Progenitor cell of endocrine pancreas (in vitro differentiated cells): ENCODE measurements at places on chromosomes 3 and 15. TPM values are rescaled to one million over a fixed set of nuclear protein-coding genes. Genes with fewer than 3 reads are reported as not detected.

The GOLGB1 gene
- 63.0 and 72.8 TPM in 2 replicates for total RNA-seq

The SAMD7 gene
- total RNA-seq: not detected in 2 replicates

The PLSCR2 gene
- 0.44 TPM in 1 of 2 replicates, not detected in the other for total RNA-seq

The ARPC4 gene
- 129 and 135 TPM in 2 replicates for total RNA-seq

The BCHE gene
- total RNA-seq: 1.1 and 2.1 TPM in 2 replicates

The OR5K2 gene
- total RNA-seq: not detected in 2 replicates

The MITF gene
- total RNA-seq: 15.7 and 19.4 TPM in 2 replicates

The OXTR gene
- 3.0 and 3.1 TPM in 2 replicates for total RNA-seq

DNA sequence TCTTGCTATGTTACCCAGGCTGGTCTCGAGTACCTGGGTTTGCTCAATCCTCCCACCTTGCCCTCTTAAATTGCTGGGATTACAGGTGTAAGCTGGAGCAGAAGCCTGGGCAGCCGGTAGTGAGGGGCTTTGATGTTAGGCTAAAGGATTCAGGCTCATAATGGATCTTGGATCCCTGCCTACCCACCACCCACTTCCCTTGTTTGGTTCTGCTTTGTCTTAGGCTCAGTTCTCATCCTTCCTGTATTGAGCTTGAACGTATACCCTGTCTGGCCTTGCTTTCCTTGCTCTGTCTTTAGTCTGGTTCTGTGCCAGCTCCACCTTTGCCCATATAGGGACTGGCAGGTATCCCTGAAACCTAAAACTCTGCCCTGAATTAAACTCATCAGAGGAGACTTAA, 1.7 kb downstream of the PPCDC start:
- no peak for DNase-seq

- DNase-seq: no peak
These were observed 108.9 kb downstream of the EDEM1 start for GRCh38 chr3:5296362-5296761.

- no peak for DNase-seq
These were observed 711.8 kb upstream of the UBE2E2 start for GRCh38 chr3:22491344-22491743.

DNA sequence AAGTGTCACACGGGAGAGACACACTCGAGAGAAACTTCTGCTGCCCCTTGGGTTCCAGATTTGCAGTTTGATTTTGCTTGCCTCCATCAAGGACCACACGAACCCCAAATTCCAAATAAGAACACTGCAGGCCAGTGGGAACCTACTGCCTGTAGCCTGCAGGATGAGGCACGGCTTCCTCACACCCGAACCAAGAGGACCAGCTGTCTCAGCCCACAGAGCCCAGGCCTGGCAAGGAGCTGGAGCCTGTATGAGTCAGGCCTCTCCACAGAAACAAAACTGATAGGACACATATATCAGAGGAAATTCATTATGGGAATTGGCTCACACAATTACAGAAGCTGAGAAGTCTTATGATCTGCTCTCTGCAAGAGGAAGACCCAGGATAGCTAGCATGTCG, 188.1 kb upstream of the NSMCE3 start:
- DNase-seq: no peak

GRCh38 chr15:43285609-43286037, 18.9 kb upstream of the TGM5 start:
- no peak for DNase-seq

DNA sequence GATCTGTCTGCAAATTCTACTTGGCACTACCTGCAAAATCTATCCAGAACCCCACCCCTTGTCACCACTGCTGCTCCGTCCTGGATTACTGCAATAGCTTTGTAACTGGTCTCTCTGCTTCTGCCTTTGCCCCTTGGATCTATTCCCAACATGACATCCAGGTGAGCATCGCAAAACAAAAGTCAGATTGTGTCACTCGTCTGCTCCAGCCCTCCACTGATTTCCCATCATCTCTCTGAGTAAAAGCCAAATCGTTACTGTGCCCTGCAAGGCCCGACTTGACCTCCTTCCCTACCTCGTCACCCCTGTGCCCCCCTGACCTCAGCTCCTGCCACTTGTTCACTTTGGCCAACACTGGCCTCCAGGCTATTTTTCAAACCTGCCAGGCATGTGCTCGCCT, 9.4 kb downstream of the SPTBN5 start:
- DNase-seq: no peak

DNA sequence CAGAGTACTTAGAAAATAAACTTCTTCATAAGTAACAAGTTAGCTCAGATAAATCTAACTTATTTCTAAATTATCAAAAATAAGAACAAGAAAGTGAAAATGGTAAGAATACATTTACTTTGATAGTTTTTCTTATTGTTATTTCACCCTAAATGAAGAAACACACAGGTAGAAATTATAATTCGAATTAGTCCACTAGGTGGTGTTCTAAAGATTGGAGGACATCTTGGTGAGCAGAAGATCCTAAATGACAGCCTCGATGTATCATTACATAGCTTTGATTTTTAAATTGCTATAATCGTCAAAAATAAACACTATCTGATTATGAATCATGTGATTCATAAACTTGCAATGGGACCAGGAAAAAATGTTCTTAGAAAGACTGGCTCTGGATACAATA, 280.8 kb upstream of the UBE2E2 start:
- no peak for DNase-seq

GRCh38 chr15:66772604-66773128, 70.6 kb downstream of the SMAD6 start:
- DNase-seq: no peak

GRCh38 chr15:63018639-63019038, 23.9 kb upstream of the TPM1 start:
- DNase-seq: no peak

GRCh38 chr3:10466186-10466585, 39.2 kb downstream of the ATP2B2 start:
- DNase-seq: no peak

- DNase-seq: no peak
These were observed 601 bp upstream of the HYAL2 start for GRCh38 chr3:50323092-50323600.

- no peak for DNase-seq
These were observed 205.0 kb downstream of the RPLP1 start for GRCh38 chr15:69657626-69658025.

DNA sequence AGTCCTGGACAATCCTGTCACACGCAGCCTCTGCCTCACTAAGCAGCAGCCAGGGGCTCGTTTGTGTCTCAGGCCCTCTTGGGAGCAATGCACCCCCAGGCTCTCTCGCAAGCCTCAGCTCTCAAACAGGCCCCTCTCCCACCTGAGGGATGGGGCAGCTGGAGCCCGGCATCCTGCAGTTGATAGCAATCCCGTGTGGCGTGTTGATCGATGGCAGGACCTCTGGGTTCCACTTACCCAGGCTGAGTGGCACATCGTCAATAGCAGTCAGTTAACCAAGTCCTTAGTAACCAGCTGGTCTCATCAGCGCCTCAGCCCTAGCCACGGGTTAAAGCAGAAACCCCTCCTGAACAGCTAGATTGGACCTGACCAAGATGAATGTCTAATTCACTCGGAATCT, 36.5 kb upstream of the PLXNA1 start:
- DNase-seq: no peak

GRCh38 chr15:39429898-39430357, 151.0 kb upstream of the THBS1 start:
- no peak for DNase-seq

GRCh38 chr15:74434263-74435136, 742 bp upstream of the SEMA7A start:
- no peak for DNase-seq

- no peak for DNase-seq
These were observed 72.8 kb downstream of the KCNH8 start for GRCh38 chr3:19221081-19221480.

- DNase-seq: peak; percentile 53
These were observed 108.9 kb downstream of the FBLN2 start for GRCh38 chr3:13657660-13658435.

- no peak for DNase-seq
These were observed 364.1 kb upstream of the TBL1XR1 start for GRCh38 chr3:177561365-177561764.
